ENCODE measurements at places on chromosomes 16 and 17.

- DNase-seq, result no peak
Measured at GRCh38 chr17:50181591-50182560, 16.1 kb downstream of the SGCA start.

GRCh38 chr16:73126525-73126853 is 78.6 kb upstream of the ZFHX3 start:
- no peak for DNase-seq

GRCh38 chr16:11225677-11226549 is 30.1 kb downstream of the SOCS1 start:
- DNase-seq, result no peak

DNA sequence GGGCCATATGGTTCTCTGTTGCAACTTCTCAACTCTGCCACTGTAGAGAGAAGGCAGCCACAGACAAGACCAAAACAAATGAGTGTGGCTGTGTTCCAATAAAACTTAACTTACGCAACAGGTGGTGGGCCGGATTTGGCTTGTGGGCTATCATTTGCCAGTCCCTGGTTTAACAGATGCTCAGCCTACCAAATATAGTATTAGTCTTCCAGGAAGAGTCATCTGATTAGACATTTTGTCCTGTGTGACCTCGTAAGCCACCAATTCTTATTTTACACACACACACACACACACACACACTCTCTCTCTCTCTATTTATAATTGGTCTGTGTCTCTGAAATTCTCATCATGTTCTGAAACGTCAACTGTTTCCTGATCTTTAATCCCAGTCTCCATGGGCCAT is 245.9 kb downstream of the XYLT1 start:
- no peak for DNase-seq

- DNase-seq, result no peak
Measured at GRCh38 chr17:66088173-66088572, 103.8 kb downstream of the CEP112 start.

GRCh38 chr17:39195568-39196160 is 1.8 kb downstream of the CACNB1 start:
- no peak for DNase-seq

- no peak for DNase-seq
Measured at GRCh38 chr17:48972749-48973097, 4.3 kb upstream of the GIP start.
